Subcutaneous preadipocyte (primary cell): ENCODE measurements at places on chromosomes 6 and 20. TPM values are rescaled to one million over a fixed set of nuclear protein-coding genes. Genes with fewer than 3 reads are reported as not detected.

The HINT3 gene
- 9.9 and 10.6 TPM in 2 replicates for total RNA-seq

The MAP7 gene
- total RNA-seq: 0.37 and 0.39 TPM in 2 replicates

The LATS1 gene
- 18.4 and 21.7 TPM in 2 replicates for total RNA-seq

The PNRC1 gene
- total RNA-seq: 38.5 and 63.2 TPM in 2 replicates

The OR2B3 gene
- not detected in 2 replicates for total RNA-seq

The COL9A3 gene
- total RNA-seq: 0.73 and 0.98 TPM in 2 replicates

The TBPL1 gene
- total RNA-seq: 10.7 and 19.2 TPM in 2 replicates

The MUCL3 gene
- total RNA-seq: not detected in 2 replicates

The SLC44A4 gene
- not detected in 2 replicates for total RNA-seq

The FAM83C gene
- total RNA-seq: not detected in 2 replicates

The PSORS1C2 gene
- not detected in 2 replicates for total RNA-seq

The HTR1E gene
- total RNA-seq: not detected in 2 replicates

The POLR1C gene
- 47.5 and 51.8 TPM in 2 replicates for total RNA-seq

The PI16 gene
- not detected in 2 replicates for total RNA-seq

The CCN6 gene
- not detected in 2 replicates for total RNA-seq

The CFAP61 gene
- 0.39 TPM in 1 of 2 replicates, not detected in the other for total RNA-seq

The CST5 gene
- not detected in 2 replicates for total RNA-seq

The MKKS gene
- 4.4 and 5.9 TPM in 2 replicates for total RNA-seq

The MOG gene
- total RNA-seq: not detected in 2 replicates

The GPX5 gene
- total RNA-seq: not detected in 2 replicates

The LINC00237 gene
- total RNA-seq: not detected in 2 replicates

The XKR7 gene
- not detected in 2 replicates for total RNA-seq

The TRIM31 gene
- not detected in 2 replicates for total RNA-seq

The RUNX2 gene
- 5.1 and 7.0 TPM in 2 replicates for total RNA-seq
